ENCODE measurements at places on chromosomes 4 and X.
A peak's percentile ranks its signal among the peaks of the same experiment; 100 is the strongest.

DNA sequence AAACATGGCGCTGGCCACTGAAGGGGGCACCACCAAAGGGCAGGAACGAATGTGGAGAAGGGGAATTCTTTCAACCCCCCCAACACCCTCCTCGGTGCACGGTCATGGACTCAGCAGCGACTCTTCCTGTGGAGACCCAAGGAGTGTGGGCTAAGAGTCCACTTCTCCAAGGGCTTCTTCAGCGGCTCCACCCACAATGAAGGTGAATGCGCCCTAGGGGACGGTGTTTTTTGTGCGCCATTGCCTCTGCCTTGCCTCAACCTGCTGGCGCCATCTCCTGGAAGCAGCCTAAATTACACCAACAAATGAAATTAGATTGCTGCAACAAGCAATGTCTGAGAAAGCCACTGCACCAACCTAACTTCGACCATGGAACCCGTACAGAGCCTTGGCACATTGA, 169.2 kb upstream of the MAGEB18 start:
- DNase-seq: no peak

DNA sequence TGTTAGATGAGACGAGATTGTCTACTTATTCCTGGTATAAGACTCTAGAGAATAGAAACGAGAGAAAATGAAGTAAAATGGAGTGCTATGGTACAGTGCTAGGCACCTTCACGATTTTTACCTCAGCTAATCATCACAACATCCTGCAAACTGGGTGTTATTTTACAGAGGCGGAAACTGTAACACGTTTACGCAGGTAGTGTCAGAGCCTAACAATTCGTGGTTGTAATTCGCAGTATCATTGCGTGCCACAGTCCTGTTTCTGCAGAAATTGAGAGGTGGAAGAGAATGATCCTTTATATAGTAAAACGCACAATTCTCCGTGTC, 383 bp upstream of the TBC1D19 start:
- DNase-seq: no peak

DNA sequence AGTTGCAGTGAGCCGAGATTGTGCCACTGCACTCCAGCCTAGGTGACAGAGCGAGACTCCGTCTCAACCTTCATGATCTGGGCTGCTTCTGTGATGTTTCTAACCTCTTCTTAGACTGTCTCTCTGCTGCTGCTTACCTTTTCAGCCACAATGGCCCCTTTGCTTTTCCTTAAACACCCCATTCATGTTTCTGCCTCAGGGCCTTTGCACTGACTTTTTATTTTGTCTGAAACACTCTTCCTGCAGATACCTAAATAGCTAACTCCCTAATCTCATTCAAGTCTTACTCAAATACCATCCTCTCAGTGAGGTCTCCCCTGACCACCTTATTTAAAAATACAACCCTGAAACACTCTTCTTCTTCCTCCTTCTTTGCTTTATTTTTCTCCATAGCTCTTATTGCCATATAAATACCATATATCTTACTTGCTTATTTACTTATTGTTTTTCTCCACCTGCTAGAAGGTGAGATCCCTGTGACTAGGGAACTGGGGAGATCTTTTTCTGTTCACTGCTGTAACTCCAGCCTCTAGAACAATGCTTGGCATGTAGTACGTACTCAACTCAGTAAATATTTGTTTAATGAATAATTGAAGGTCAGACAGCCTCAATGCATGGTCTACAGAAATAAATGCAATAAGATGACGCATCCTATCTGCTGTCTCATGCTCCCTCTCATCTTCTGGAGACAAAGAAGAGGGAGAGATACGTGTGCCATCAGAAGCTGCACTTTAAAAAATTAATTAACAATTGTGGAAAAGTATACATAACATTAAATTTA, 43.8 kb upstream of the SETD7 start:
- no peak for DNase-seq

GRCh38 chr4:75745161-75745560, 20.8 kb downstream of the USO1 start:
- no peak for DNase-seq

DNA sequence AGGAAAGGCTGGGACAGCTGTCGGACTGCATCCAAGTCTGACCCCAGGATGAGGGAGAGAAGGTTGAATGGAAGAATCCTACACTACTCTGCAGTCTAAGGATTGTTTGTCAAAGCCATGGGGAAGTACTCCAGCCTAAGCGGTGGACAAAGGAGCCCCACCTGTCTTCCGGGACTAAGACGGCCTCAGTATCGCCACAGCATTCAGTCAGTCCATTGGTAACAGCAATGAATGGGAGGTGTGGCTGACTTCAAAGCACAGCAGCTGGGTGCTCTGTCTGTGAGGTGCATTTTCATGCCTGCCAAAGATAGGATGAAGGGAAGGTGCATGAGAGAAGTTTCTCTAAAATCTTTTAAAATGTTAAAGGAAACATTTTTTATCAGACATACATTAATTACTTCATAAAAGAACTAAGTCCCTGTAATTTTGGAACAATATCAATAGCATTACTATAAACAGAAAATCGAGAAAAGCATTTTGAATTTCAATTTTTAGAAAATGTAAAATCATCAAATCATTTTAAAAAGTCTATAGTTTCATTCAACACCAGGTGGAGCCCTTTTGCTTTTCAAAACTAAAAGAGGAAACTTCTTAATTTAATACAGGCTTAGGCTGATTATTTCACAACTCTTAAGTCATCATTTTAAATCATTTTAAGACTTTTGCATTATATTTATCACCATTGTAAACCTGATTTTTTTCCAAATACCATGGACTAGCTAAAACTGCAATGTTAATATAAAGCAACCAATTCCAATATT, 27.6 kb upstream of the INTU start:
- DNase-seq: no peak

DNA sequence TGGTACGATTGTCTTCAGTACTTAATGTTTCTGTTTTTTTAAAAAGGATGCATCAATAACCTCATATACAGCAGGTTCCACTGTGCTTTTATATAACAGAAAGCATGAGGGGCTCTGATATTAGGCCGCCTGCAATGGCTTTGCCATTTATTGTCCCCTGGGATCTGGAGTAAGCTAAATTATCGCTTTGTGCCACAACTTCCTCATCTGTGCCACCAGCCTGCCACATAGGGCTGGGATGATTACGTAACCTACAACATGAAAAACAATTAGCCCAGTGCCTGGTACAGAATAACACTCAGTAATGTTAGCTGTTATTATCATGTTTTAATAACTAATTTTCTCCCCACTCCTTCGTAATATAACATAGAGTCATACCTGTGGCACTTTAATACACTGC, 65.5 kb upstream of the TRIM2 start:
- DNase-seq: no peak

- DNase-seq: no peak
Measured at GRCh38 chrX:103688946-103689345, 2.4 kb upstream of the MORF4L2 start.

GRCh38 chr4:29908276-29908675, 811.9 kb upstream of the PCDH7 start:
- DNase-seq: no peak

DNA sequence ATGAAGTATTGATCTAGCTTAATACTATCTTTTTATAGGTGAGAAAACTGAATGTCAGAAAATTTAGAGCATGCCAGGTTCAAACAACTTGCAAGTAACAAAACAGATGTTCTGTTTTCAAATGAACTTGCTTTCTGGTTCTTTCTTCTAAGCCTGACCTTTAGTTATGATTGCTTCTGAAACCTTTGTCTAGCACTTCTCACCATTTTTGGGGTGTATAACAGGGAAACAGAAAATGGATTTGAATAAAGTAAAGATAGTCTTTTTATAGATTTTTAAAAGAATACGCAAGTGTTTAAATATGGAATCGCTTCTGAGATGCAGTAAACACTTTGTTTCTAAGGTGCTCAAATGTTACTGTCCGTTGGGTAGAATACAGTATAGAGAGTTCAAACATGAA, 687.2 kb upstream of the CPEB2 start:
- no peak for DNase-seq

DNA sequence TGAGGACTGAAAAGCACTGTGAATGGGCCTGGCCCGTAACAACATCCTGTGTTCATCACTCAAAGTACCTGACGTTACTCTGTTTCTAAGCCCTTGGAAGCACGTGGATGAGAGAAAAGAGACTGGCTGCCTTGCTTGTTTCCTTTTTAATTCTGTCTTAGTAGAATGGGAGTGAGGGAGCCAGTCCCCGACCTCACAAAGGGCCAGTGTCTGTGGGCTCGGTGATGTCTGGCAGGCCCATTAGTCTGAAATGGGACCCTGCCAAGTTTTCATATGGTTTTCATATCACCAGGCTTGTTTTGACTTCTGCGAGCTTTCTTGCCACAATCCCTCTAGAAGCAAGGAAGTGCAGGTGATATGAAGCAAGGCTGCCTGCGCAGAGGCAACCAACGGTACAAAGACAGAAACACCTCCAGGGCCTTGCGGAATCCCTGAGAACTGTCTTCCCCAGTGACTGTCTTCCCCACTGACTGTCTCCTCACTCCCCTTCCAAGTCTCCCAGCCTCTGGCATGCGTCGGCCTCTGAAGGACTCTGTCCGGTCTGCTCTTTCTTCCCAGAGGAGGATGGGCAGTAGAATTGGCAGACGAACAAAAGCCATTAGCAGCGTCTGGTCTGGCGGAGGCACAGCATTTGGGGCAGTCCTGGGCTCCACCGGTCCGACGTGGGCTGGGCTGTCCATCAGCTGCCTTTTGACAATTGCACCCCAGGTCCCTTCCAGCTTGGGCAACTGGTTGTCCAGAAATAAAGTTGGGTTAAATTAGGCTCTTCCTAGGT, 20.2 kb upstream of the RASL11B start:
- DNase-seq: no peak

- no peak for DNase-seq
Measured at GRCh38 chrX:69094977-69095669, 70.1 kb downstream of the PJA1 start.

DNA sequence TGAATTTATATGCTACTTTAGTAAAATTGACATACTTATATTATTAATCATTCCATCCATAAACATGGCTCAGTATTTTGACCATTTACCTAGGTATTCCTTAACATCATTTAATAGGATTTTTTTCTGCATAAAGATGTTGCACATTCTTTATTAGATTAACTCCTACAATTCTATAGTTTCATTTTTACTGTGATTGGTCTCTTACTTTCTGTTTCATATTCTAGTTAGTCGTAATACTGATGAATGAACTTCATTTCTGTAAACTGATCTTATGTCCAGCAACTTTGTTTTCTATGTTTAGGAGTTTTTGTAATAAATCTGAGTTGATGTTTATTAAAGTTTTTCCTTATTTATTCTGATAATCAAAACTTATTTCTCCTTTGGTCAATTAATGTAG, 278.2 kb upstream of the CXXC4 start:
- no peak for DNase-seq

DNA sequence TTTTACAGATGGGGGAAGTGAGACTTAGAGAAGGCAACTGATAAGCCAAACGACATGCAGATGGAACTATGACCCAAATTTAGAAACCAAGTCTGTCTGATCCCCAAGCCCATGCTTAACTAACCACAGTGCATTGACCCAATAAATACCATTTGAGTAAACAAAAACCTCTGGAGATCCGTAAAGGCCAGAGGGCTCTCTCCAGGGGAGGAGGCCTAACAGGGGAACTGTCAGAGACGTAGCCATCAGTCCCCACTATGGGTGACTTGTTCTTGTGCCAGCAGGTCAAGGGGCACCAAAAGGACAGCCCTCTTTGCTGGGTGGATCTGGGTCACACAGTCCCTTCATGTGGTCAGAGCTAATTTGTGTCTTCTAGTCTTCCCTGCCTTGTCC, 420.2 kb downstream of the BCOR start:
- DNase-seq: no peak

DNA sequence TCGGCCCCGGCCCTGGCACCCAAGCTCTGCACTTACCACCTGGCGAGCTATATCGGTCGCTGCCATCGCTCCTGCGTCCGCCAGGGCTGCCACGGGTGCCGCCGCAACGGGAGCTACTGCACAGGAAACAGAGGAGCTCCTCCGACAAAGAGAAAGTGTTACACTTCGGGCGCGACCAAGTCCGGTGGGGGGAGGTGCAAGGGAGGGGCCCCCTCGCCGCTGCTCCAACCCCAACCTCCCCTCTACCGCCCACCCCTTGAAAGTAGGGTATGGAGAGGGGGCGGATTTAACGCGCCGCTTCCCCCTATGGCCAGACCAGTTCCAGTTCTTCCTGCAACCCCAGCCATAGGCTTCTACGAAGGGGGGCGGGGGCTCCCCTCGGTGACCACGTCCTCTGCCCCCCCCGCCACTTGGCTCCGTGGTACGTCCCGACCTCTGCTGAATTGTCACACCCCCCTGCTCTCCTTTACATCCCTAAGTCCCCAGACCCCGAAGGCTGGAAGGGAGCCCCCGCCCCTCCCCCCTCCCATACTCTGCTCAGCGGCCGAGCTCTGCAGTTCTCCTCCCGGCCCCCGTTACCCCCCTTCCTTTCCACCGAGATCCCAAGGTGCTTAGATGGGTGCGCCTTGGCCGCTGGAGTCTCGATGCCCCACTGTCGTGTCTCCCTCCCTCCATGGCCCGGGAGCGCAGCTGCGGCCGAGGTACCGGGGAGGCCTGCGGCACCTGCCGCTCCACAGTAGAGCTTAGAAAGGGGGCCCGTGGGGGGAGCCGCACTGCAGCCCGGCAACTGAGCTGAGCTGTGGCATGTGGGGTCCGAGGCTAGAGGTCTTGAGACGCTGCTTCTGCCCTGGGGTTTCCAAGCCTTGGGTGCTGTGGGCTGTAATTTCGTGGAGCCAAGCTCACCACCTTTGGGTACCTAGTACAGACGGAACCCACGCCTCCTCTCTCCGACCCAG, at the start of gene SEPTIN6:
Gene SEPTIN6 (minus strand): TSS at position 129 of the 956 bp plus-strand sequence. CDS start 63 bp downstream, at position 66.
- DNase-seq: peak; percentile 72

GRCh38 chr4:143437937-143438336, 75.6 kb upstream of the SMARCA5 start:
- DNase-seq: no peak

GRCh38 chr4:163042306-163042705, 124.4 kb downstream of the NAF1 start:
- DNase-seq: no peak

- no peak for DNase-seq
Measured at GRCh38 chrX:143664302-143664701, 28.4 kb upstream of the SLITRK4 start.

DNA sequence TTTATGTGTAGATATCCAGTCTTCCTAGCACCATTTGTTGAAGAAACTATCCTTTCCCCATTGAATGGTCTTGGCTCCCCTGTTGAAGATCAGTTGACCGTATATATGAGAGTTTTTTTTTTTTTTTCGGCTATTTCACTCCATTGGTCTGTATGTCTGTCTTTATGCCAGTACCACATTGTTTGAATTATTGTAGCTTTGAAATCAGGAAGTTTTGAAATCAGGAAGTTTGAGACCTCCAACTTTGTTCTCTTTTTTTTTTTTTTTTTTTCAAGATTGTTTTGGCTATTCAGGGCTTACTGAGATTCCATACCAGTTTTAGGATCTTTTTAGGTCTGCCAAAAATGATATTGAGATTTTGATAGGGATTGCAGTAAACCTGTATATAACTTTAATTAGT, 4.3 kb upstream of the SCD5 start:
- no peak for DNase-seq

GRCh38 chr4:142386856-142387255, 459.2 kb downstream of the INPP4B start:
- DNase-seq: no peak

DNA sequence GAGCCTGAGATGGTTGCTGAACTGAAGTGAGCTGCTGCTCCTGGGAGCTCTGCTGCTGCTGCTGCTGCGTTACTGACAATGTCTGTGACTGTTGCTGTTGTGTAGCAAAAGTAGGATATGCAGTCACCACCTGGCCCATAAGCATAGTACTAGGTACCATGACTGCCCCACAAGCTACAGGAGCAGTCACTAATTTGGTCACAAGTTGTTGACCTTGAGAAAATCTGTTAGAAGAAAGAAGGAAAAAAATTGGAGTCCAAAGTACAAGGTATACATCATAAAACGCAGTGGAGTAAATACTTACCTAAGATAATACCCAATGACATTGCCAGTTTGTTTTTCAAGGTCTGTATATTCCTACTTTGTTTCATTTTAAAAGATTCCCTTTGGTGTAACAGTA, 42.6 kb downstream of the TMEM165 start:
- DNase-seq: no peak
